Uterus (tissue), 4 donors: ENCODE measurements at places on chromosomes 11 and 22. TPM values are rescaled to one million over a fixed set of nuclear protein-coding genes. Genes with fewer than 3 reads are reported as not detected.
A peak's percentile ranks its signal among the peaks of the same experiment; 100 is the strongest.

Gene OR52N4
- total RNA-seq: 1.9 TPM

DNA sequence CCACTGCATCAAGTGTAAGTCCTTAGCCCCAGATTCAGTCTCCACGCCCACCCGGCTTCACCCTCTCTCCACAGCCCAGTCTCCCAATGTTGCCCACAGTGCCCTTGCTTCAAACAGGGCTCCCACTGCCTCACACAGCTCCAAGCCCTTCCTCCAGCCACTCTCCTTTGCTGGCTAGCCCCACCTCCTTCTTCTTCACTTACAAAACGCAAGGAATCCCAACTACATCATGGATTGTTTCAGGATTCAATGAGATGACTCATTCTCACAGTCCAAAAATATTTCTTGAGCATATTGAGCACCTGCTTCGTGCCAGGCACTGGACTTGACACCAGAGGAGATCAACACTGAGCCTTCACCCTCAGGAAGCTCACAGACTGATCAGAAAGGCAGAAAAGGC lies 533.5 kb downstream of the BUD13 start:
- no peaks in the 10 kb centered on the region for H3K4me1 ChIP-seq
- DNase-seq: no peak
- H3K27ac ChIP-seq: no peak overlapping the region
- H3K36me3 ChIP-seq: no peaks in the 10 kb centered on the region

DNA sequence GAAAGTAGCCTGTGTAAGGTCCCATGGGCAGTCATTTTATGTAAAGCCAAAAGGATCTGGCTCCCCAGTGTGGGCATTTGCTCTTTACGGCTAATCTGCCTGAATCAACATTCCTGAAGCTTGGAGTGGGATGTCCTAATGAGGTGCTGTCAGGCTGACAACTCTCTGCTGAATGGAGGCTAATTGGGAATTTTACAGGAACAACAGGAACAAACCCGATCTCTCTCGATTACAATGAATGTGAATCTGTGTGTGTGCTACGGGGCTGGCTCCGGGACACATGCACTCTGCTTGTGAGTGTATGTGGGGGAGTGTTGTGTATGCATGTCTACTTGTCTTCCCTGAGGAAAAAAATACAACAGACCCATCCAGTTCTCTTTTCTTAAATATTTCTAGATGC lies 415.2 kb downstream of the TENM4 start:
- peaks cover 3% of the 10 kb centered on the region for H3K4me1 ChIP-seq
- H3K27ac ChIP-seq: no peak overlapping the region
- no peak for DNase-seq
- no peaks in the 10 kb centered on the region for H3K27me3 ChIP-seq
- H3K36me3 ChIP-seq: no peaks in the 10 kb centered on the region

DNA sequence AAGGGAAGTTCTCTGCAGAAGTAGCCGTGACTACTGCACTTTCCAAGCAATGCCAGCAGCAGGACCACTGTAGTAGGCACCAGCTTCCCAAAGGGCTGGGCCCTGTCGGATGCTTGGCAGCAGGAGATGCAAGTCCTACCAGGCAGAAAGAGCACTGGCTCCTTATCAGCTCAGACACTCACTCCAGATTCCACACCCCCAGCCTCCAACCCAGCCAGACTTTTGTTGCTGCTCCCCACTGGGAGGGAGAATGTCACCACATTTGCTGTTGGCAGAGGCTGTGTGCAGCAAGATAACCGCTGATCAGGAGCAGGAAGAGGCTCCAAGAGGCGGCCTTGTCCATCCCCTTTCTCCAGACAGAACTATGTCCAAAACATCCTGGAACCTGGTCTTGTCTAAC lies 118.7 kb downstream of the C11orf58 start:
- DNase-seq: no peak
- no peak overlapping the region for H3K4me3 ChIP-seq
- no peaks in the 10 kb centered on the region for H3K27me3 ChIP-seq
- no peak overlapping the region for H3K27ac ChIP-seq
- H3K36me3 ChIP-seq: no peaks in the 10 kb centered on the region

Gene GRIK4
- 0.28 TPM for total RNA-seq

Gene PYGM
- 42.8 TPM for total RNA-seq

DNA sequence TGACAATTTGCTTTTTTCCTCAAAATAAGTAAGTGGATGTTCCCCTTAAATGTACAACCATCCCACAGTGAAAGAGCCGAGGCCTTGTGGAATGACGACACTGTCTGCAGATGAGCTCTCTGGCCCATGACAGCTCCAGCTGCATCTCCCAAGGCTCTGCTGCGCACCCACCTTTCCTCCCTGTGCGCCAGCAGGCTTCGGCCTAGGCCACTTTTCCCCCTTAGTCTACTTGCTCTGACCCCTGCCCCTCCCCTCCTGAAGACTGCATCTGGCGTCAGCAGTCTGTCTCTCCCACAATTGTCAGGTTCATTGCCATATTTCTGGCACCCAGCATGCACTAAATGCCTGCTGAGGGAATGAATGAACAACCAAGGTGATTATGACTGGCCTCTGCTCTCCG lies 2.0 kb downstream of the TOP3B start:
- no peaks in the 10 kb centered on the region for H3K36me3 ChIP-seq
- H3K27ac ChIP-seq: no peak overlapping the region
- H3K4me1 ChIP-seq: peaks cover 8% of the 10 kb centered on the region
- H3K27me3 ChIP-seq: no peaks in the 10 kb centered on the region
- DNase-seq: no peak

- no peaks in the 10 kb centered on the region for H3K27me3 ChIP-seq
- no peak for DNase-seq
- no peaks in the 10 kb centered on the region for H3K36me3 ChIP-seq
- no peak overlapping the region for H3K27ac ChIP-seq
Observed at GRCh38 chr11:34921156-34921555, 4.7 kb downstream of the PDHX start.

Gene KCNJ11
- total RNA-seq: not detected

Gene FXYD2
- total RNA-seq: 36.4 TPM

Gene EMID1
- under 0.01 TPM for total RNA-seq

GRCh38 chr11:62959422-62959980 lies 25.3 kb downstream of the SLC22A6 start:
- H3K4me1 ChIP-seq: no peaks in the 10 kb centered on the region
- no peaks in the 10 kb centered on the region for H3K36me3 ChIP-seq
- H3K4me3 ChIP-seq: no peak overlapping the region
- H3K27ac ChIP-seq: no peak overlapping the region

Gene PNPLA3
- total RNA-seq: 0.58 TPM

Gene SCUBE1
- 1.7 TPM for total RNA-seq

DNA sequence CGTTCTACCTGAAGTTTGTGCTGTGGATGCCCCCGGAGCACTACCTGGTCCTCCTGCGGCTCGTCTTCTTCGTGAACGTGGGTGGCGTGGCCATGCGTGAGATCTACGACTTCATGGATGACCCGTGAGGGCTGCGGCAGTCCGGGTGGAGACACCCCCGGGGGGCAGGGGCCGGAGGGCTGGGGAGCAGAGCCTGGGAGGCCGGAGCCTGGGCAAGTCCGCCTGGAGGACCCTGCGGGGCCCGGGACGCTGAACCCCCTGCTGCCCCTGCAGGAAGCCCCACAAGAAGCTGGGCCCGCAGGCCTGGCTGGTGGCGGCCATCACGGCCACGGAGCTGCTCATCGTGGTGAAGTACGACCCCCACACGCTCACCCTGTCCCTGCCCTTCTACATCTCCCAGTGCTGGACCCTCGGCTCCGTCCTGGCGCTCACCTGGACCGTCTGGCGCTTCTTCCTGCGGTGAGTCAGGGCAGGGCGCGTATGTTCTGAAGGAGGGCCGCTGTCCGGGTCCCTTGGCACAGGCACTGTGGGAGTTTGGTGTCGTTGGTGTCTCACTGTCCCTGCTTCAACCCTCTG lies 17.3 kb downstream of the RNH1 start:
- no peak overlapping the region for H3K27ac ChIP-seq
- no peaks in the 10 kb centered on the region for H3K27me3 ChIP-seq
- H3K4me1 ChIP-seq: no peaks in the 10 kb centered on the region
- no peak overlapping the region for H3K4me3 ChIP-seq

Gene ZNF215
- total RNA-seq: 2.8 TPM

GRCh38 chr11:76919887-76920746 lies 59.4 kb downstream of the ACER3 start:
- H3K27me3 ChIP-seq: no peaks in the 10 kb centered on the region
- H3K27ac ChIP-seq: no peak overlapping the region
- H3K4me1 ChIP-seq: no peaks in the 10 kb centered on the region
- DNase-seq: peak; percentile 64

DNA sequence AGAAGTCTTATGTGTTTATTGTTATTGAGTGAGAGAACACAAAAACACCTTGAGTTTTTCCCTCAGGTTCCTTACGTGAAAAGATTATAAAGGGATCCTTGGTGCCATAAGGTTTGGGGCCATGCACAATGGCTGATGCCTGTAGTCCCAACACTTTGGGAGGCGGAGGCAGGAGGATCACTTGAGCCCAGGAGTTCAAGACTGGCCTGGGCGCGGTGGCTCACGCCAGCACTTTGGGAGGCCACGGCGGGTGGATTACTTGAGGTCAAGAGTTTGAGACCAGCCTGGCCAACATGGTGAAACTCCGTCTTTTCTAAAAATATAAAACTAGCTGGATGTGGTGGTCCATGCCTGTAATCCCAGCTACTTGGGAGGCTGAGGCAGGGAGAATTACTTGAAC lies 5.4 kb downstream of the SMDT1 start:
- no peak overlapping the region for H3K27ac ChIP-seq
- H3K27me3 ChIP-seq: no peaks in the 10 kb centered on the region
- no peaks in the 10 kb centered on the region for H3K36me3 ChIP-seq
- no peak overlapping the region for H3K4me3 ChIP-seq

- peak overlapping the region; percentile 29 for H3K4me3 ChIP-seq
- H3K4me1 ChIP-seq: peaks cover 3% of the 10 kb centered on the region
- H3K27ac ChIP-seq: no peak overlapping the region
- no peaks in the 10 kb centered on the region for H3K27me3 ChIP-seq
- H3K36me3 ChIP-seq: no peaks in the 10 kb centered on the region
Observed at GRCh38 chr22:50696799-50697561, 24.4 kb downstream of the SHANK3 start.
